Stimulated activated CD4-positive, alpha-beta T cell treated with anti-CD3 and anti-CD28 coated beads, Interleukin-1b, Interleukin-23, amount 100 ng/mL, for 24 hours (primary cell): ENCODE measurements at places on chromosomes 2 and 18.

DNA sequence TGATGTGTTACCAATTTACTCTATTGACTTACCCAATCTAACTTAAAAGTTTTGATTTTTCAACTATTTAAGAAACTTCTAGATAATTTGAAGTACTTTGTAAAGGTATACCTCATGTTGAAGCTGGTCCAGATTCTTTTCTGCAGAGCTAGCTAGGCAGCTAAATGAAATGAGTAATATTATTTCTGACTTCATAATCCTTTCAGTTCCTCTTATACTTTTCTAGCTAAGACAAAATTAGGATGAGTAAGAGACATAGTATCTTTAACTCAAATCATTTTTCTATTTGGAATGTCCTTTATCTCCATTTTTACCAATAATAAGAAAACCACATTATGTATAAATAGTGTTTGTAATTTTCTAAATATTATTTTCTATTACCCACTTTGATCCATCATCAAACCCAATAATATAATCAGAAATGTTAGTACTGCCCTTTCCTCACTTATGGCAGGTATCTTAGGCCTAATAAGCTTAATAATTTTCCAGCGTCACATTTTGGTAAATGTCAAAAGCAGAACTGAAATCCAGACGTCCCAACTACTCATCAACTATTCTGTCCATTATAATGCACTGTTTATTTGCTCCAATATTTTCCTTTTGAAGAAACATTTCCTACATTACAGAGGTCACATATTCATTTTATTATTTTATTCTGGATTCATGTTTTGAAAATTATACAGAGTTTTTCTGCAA lies 456.6 kb downstream of the THSD7B start:
- DNase-seq = no peak

- DNase-seq = no peak
Observed at GRCh38 chr2:64457524-64457923, 3.6 kb downstream of the LGALSL start.

DNA sequence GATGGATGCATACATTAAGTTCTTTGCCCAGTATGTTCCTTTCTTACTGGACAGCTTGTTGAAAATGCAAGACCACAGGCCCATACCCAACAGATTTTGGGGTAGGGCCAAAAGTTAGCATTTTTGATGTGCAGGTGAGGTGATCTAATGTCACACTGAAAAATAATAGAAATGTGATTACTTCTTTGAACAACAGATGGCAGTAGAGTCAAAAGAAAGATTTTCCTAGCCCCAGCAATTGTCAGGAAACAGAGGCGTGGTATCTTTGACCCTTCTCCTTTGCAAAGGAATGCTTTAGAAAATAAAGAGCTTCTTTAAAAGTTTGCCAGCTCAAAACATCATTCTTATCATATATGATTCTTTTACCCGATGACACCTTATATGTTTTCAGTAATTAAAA lies 343.6 kb upstream of the SYT4 start:
- DNase-seq = no peak

GRCh38 chr2:173869244-173870229 lies 95.6 kb downstream of the SP3 start:
- DNase-seq = no peak

DNA sequence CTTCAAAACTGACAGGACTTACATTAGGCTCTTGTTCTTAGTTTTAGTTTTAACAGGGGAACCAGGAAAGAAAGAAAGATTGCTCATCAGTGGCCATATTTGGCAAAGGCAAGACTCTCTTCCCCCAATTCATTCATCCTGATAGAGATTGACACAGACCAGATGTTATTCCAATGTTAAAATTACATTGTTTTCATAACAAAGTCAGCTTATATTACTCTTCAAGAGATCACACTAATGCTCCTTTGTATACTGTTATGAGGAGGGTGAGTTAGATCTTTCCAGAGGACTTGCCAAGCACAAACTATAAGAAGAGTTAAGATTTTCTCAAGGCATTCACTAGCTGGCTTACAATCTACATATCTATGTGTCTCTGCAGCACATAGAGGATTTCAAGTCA lies 252.1 kb downstream of the SLC8A1 start:
- DNase-seq = no peak

- no peak for DNase-seq
Observed at GRCh38 chr18:14979875-14980274, 231.9 kb downstream of the ANKRD30B start.

DNA sequence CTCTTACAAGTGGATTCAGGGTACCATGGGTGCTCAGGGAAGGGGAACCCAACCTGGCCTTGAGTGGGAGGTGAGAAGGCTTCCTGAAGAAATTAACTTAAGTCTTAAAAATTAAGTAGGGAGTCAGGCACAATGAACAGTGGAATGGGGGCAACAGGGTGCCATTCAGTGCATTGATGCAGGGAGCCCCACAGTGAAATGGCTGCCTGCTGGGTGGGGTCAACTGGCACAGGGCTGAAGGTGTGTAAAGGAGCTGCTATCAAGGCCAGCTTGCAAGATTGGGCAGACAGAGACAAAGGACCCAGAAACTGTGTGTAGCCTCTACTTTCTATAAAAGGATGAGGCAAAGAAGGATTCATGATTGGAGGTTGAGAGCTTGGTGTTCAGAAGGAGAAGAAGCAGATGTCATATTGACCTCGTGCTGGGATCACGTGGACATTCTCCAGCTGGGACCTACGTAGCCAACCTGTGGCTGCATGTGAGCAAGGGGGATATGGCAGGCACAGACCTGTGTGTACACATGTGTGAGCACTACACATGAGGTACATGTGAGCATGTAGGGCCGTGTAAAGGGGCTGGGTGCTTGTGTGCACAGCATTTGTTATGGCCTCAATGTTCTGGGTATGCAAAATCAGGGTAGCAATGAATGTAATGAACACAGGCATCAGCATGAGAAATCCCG lies 209.5 kb upstream of the HAAO start:
- no peak for DNase-seq

- DNase-seq = no peak
Observed at GRCh38 chr2:160343404-160343803, 143.3 kb upstream of the ITGB6 start.

- no peak for DNase-seq
Observed at GRCh38 chr2:99595373-99595772, 105.6 kb upstream of the REV1 start.

GRCh38 chr2:161414042-161415033 lies 1.8 kb upstream of the TBR1 start:
- no peak for DNase-seq

DNA sequence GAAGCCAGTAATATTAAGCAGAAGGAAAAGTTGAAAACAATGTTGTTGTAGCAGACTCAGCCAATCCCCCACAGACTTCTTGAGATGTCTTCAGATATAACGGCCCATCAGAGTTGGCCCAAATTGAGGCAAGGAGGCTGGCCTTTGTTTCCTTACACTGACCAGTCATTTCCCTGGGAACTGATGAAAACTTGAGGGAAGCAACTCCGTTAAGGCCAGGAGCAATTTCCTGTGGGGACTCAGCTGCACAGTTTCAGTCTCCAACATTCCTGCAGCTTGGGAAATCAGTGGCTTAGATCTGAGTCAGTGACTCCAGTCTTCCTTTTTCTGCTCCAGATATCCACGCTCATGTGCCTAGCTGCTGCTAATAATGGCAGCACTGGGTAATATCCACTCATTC lies 75.7 kb downstream of the FTCDNL1 start:
- DNase-seq = no peak

- no peak for DNase-seq
Observed at GRCh38 chr2:227325839-227326195, 766 bp downstream of the MFF start.

GRCh38 chr2:108967757-108968156 lies 21.3 kb downstream of the EDAR start:
- DNase-seq = no peak

GRCh38 chr2:160295519-160296207 lies 95.6 kb upstream of the ITGB6 start:
- no peak for DNase-seq

DNA sequence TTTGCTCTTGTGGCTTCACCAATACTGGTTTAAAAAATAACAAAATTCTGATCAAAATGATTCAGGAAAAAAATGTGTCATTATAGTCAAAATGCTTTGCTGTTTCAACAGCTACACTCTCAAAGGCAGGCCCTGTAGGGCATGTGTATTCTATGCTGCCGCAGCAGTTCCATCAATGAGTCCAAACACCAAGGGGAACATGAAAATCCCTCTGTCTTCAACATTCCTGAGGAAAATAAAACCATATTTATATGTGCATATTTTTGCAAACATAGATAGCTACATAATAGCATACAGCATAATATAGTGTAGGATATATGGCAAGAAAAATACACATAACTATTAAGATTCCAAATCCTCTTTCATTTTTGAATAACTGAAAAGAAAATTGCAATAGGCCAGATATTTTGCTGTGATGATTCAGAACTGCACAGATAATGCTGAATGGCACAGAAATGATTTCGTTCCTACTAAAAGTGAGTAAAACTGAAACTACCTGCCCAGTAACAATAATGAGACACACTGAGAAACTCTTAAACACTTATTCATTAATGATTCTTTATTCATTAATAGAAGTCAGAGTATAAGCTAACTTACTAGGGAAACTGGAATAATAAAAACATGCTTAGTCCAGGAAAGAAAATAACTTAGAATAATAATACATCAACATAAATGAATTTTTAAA lies 343.8 kb downstream of the SUCLG1 start:
- DNase-seq = no peak

- no peak for DNase-seq
Observed at GRCh38 chr18:38709122-38709521, 1143.5 kb upstream of the CELF4 start.

GRCh38 chr18:73880387-73880786 lies 267.2 kb downstream of the FBXO15 start:
- DNase-seq = no peak

DNA sequence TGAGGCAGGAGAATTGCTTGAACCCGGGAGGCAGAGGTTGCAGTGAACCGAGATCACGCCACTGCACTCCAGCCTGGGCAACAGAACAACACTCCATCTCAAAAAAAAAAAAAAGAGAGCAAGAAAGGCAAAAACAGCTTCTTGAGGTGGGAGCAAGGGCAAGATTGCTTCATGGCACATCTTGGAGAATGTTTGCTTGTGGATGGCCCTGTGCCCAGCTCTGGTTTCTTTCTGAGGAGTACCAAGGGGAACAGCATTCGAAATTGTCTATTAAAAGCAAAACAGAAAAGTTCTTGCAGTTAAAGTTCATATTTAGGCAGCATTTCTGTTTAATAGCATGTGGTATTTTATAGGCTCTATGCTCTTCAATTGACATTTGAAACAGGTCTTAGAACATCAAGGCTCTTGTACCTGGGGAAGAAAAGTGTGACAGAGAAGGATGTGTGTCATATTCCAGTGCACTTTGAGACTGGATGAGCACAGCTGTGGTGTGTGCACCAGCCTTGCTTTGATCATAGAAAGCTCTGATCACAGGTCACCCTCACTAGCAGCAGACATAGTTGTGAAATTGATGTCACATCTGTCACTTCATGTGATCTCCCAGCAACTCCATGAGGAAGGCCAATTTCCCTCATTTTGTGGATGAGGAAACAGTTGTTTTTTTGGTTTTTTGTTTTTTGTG lies 154.3 kb downstream of the UXS1 start:
- DNase-seq = no peak

DNA sequence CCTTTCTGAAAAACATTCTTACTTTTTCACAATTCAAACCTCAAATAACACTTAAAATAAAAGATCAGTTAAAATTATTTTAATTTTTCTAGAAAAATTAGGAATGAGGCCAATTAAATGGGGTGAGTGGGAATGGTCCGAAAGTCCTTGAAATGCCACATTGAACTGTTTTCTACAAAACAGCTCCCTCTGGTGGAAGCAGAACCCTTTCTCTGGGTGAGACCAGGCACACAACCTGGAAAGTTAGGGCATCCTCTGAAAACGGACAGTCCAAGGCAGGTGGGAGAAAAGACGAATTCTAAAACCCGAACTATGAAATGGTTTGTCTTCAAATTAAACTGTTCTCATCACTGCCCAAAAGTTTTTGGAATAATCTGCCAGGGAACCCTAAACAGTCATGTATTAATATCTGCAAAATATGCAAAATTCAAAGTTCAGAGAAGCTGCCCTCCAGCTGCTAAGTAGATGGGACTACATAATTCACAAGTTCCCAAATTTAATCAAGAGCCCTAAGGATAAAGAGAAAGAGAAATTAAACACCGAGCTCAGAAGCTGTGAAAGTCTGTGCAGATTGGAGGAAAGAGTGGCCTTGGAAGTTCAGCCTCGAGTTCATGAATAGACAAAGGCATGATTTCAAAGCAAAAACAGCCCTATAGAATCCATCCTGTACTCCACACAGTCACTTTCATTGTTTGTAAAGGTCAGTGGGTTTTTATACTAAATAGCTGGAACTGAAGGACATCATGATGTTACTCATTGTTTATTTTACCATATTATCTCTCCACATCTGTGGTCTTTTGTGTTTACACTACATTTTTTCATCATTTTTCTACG lies 108.3 kb downstream of the PIEZO2 start:
- DNase-seq = no peak

GRCh38 chr2:172342078-172342477 lies 85.3 kb upstream of the ITGA6 start:
- no peak for DNase-seq

DNA sequence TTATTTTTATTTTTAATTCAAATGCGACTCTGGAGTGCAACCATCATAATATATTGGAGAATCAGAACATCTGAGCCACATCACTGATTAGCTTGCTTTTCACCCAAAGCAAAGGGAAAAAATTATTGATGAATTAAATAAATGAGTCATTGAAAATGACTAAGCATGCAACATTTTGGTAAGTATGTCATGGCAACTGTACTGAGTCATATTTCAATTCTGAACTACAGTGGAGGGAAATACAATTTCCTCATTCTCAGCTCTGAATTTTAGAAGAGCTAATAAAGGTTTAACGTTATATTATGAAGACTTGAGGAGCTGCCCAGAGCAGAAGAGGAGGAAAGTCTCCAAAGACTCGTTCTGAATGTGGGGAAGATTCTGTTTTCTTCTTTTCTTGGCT lies 89.6 kb upstream of the CCDC68 start:
- DNase-seq = no peak

DNA sequence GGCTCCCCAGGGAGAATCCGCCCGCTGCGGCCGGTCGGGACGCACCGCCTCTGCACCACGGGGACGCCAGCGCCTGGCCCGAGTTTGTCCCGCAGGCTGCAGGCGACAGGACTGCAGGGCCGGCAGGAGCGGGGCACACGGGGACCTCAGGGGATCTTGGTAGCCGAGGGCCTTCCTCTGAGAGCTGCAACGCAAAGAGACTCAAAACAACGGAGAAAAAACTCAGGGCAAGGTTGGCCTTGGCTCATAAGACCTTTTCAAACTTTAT lies 79.7 kb downstream of the ARHGEF4 start:
- no peak for DNase-seq
